NCI-H446 (cell line): ENCODE measurements at places on chromosomes 5 and 9.

- DNase-seq: no peak
These were observed 57.4 kb upstream of the ANKRD55 start for GRCh38 chr5:56290378-56291078.

GRCh38 chr5:178224403-178224802, 8.2 kb downstream of the PHYKPL start:
- DNase-seq: no peak

DNA sequence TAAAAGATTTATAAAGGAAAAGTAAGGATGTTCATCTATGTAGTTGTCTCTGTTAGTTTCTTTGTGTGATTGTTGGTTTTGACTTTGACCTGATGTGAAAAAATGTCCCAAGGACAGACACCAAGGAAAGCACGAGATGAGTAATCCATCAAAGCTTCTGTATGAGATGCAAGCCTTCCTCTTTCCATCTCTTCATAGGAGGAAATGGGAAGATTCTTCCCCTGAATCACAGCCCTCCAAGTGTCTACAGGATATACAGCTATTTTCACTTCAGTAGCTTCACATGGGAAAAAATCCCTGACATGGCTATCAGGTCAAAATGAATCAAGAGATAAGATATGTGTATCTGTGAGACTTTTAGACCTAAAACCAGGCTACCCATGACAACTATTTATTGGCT, 29.0 kb upstream of the CEMIP2 start:
- no peak for DNase-seq

DNA sequence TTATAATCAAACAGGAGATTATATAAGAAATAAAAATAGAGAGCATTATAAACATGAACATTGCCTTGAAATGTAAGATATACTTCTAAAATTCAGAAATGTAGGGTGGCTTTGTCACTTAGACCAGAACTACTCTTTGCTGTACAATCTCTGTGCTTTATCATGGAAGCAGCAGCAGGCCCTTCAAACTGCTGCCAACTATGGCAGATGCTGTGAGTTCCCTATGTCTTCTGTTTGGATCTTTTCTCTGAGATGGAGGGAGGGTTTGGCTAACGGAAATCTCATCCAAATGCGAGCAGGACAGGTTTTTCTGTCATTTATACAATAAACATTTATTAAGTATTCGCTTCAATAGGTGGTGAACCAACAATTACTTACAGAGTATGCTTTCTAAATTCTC, 34.8 kb upstream of the RICTOR start:
- DNase-seq: peak; percentile 60

DNA sequence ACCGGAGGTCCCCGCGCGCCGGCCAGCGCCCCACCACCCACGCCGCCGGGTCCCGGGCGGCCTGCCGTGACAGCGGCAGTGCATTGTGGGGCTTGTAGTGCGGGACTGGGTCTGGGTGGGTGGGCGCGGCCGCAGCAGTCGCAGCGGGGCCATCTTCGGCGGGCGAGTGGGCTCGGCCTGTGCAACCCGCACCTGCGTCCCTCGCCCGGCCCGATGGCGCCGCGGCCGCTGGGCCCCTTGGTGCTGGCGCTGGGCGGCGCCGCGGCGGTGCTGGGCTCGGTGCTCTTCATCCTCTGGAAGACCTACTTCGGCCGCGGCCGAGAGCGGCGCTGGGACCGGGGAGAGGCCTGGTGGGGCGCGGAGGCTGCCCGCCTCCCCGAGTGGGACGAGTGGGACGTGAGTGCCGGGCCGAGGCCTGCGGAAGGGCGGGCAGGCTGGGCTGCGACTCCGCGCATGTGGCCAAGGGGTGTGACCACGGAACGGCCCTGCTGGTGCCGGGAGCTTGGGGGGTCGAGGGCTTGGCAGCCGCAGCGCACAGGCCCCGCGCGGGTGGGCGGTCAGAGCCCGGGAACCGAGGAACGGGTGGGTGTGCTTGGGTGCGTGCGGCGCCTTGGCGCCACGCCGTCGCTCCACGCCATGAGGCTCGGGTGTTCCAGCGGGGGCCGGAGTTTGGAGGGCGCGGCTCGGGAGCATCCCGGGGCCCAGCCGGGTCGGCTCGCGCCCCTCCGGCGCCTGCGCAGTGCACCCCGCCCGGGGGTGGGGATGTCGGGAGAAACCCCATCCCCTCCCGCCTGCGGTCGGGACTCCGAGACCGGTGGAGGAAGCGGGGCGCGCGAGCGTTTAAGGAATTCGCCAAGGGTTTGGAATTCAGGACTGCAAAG, at the start of gene ARL10:
TSS of gene ARL10 (plus strand) at position 137 of the 881 bp plus-strand sequence. CDS start at position 214, 77 bp downstream.
- DNase-seq: peak; percentile 44

- DNase-seq: peak; percentile 42
These were observed 80.4 kb upstream of the ADAMTSL1 start for GRCh38 chr9:18393340-18394130.

DNA sequence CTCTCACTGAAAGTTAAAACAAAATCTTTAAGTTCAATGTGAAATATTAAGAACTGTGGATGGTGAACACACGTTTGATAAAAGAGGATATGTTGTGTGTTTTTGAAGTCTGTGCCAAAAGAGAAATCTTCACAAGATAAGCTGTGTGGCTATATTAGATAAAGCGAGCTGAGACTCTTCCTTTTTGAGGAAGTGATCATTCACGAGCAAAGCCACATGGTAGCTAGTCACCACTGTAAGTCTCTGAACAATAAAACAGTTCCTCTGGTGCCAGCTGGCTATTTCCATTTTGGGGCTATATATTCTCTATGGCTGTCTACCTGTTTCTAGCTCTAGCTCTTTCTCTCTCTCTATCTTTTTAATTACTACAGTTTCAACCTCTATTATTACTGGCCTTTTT, 1849.2 kb upstream of the C9orf72 start:
- DNase-seq: no peak

GRCh38 chr9:136199391-136200288, 5.3 kb downstream of the LHX3 start:
- DNase-seq: no peak
